ENCODE measurements at places on chromosomes 11 and 22.

DNA sequence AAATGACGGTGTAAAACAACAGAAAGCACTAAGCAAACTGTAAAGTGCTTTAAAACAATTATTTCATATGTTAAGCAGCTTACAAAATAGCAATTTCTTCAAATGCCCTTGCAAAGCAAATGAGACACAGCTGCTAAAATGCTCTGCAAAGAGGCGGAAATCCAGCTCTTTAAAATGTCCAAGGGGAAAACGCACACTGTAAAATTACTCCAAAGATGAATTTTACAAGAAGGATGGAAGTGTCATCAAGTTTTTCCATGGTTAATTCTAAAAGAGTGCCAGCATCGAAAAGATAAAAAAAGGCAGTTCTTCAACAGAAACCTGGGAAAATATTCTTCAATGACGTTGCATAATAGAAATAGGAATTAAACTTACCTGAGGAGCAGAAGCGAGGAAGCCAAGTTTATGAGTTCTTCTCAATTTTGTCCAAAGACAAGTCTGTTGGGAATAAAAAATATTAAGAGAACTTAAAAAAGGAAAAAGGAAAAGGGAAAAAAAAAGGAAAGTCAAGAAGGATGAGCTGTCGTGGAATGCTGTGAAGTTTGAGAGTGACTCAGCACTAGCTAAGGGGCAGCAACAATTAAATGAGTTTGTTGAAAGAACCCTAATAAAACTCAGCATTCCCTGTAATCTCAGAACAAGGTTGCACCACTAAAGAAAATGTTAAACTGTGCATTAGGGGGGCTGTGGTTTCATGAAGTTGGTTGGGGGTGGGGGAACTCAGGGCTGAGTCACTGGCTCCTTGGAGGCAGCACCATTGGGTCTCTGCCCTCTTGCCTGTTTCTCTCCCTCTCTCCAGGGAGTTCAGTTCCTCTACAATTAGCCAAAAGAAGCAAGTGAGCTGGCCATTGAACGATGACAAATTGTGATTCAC is 64.2 kb upstream of the BLID start:
- DNase-seq = peak; percentile 99

DNA sequence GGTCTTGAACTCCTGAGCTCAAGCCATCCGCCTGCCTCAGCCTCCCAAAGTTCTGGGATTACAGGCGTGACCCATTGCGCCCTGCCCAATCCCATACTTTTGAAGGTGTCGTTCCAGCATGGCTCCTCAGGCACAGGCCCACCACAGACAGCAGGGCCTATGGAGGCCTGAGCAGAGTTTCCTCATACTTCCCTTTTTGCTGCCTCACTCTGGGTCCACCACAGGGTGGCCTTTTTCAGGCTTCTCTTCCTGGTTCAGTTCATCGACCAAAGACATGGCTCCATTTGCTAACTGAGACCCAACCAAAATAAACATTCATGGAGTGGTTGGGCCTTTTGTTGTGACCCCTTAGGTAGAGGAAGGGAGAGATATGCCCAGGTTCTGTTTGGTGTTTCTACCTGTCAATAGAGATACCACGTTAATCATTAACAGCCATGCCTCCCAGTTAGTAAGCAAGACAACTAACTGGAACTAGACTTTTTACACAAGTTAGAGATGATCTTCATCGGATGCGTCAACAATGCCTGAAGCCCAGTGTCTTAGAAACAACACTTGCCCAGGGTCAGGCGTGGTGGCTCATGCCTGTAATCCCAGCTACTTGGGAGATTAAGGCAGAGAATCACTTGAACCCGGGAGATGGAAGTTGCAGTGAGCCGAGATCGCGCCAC is 35.1 kb downstream of the TRIOBP start:
- DNase-seq = no peak

- DNase-seq = no peak
Observed at GRCh38 chr22:25156736-25157135, 42.9 kb upstream of the CRYBB3 start.

- DNase-seq = no peak
Observed at GRCh38 chr22:47162865-47163264, 400.4 kb downstream of the TBC1D22A start.

DNA sequence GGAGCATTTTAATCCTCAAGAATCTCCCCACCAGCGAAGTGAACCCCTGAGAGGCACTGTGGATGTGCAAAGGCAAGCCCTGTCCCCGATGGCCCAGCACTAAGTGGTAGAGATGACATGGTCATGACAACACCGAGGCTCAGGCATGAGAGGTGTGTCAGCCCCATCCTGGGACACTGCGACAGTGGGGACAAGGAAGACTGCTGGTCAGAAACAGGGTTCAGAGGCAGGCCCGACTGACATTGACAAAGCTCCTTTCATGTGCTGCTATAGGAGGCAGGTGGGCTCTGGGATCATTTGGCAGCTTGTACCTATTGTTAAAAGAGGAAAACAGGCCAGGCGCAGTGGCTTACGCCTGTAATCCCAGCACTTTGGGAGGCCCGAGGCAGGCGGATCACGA is 54.3 kb upstream of the MYEOV start:
- no peak for DNase-seq

- no peak for DNase-seq
Observed at GRCh38 chr11:70448983-70449567, 50.7 kb downstream of the CTTN start.

- no peak for DNase-seq
Observed at GRCh38 chr11:62919898-62920640, 1.1 kb downstream of the CHRM1 start.

GRCh38 chr22:25645964-25646363 is 81.5 kb downstream of the GRK3 start:
- DNase-seq = peak; percentile 22

DNA sequence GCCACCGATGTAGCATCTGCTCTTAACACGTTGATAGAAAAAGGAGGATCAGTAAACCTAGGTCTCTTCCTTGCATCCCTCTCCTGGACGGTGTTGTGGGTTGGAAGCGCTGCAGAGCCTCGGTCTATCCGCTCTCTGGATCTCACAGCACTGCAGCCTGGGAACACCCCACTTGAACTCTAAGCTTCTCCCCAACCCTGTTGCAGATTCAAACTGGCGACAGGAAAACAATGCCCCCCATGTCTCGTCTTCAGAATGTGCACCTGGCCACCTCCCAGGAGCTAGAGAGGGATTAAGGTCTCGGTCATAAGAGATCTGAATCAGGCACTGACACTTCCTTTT is 454 bp downstream of the TMEM218 start:
- peak; percentile 10 for DNase-seq
